Posterior vena cava (tissue), 2 donors: ENCODE measurements at places on chromosomes 13 and 19. TPM values are rescaled to one million over a fixed set of nuclear protein-coding genes. Genes with fewer than 3 reads are reported as not detected.

Gene KLF12
- total RNA-seq: 33.0 TPM

Gene TUBA3C
- not detected for total RNA-seq

Gene PEAK3
- 0.90 TPM for total RNA-seq

Gene MTMR6
- 23.5 TPM for total RNA-seq

Gene ANKLE1
- total RNA-seq: 0.19 TPM

Gene KIR3DL2
- total RNA-seq: not detected

Gene TTC9B
- total RNA-seq: not detected

Gene DLL3
- total RNA-seq: not detected

Gene FXYD5
- 67.9 TPM for total RNA-seq

Gene NLRP9
- not detected for total RNA-seq

Gene FAM32A
- 47.8 TPM for total RNA-seq

Gene SPTBN4
- 2.7 TPM for total RNA-seq

Gene RNASEH2B
- total RNA-seq: 49.1 TPM

Gene KLF1
- not detected for total RNA-seq

Gene DACH1
- 1.5 TPM for total RNA-seq

Gene FPR3
- 15.0 TPM for total RNA-seq

Gene NLRP11
- not detected for total RNA-seq

Gene ATP8B3
- 1.1 TPM for total RNA-seq

Gene CCNA1
- total RNA-seq: 0.23 TPM

Gene UBE2S
- 17.6 TPM for total RNA-seq

Gene OR7A10
- total RNA-seq: not detected

Gene MYH14
- 0.60 TPM for total RNA-seq

Gene IFT88
- 13.6 TPM for total RNA-seq

Gene IGFL3
- total RNA-seq: not detected

Gene WDR88
- total RNA-seq: not detected
